ENCODE measurements at places on chromosomes 6 and 20. TPM values are rescaled to one million over a fixed set of nuclear protein-coding genes. Genes with fewer than 3 reads are reported as not detected.

- no peak for DNase-seq
Measured at GRCh38 chr6:108627692-108628550, 67.2 kb downstream of the FOXO3 start.

TBX18 gene
- 11.8 TPM for total RNA-seq

NFATC2 gene
- 8.8 TPM for total RNA-seq

RSPO3 gene
- 32.0 TPM for total RNA-seq

GRCh38 chr6:141326426-141326825 lies 806.3 kb upstream of the GJE1 start:
- no peak for DNase-seq

SLC13A3 gene
- 0.42 TPM for total RNA-seq

LINC00237 gene
- not detected for total RNA-seq

GPR63 gene
- 0.83 TPM for total RNA-seq

ENPP4 gene
- total RNA-seq, result 27.4 TPM

DNA sequence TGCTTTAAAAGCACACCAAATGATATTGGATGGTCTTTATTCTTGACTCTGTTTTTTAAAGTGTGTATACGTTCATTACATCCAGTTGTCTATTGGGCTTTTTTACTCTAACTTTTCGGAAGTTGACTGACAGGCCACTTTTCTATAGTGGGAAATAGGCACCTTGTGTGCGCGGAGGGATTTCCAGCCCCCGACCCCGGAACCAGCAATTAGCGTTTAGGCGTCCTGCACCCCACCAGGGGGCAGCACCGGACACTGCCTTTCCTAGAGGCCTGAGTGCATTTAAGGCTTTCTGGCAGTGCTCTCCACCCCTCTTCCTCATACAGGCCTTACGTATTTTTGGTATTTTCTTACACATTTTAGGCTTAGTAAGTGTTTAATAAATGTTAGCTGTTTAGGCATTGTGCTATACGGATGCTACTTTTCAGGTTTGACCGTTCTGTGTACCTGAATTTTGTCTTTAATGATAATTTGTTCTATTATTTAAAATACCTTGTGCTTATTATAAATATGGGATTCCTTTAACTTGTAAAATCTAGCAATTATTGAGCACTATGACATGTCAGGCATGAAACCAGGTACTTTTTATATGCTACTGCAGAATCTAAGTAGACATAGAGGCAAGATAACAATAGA lies 231.8 kb downstream of the BCKDHB start:
- DNase-seq, result no peak

DNA sequence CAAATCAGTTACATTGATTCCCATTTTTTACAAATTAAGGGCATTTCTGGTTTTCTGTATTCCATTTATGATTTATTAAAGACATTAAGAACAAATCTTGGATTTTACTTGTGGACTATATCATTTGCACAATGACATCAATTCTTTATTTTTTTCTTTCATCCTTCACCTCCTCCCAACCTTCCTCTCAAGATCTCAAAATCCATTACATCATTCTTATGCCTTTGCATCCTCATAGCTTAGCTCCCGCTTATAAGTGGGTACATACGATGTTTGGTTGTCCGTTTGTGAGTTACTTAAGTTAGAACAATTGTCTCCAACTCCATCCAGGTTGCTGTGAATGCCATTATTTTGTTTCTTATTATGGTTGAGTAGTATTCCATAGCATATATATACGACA lies 752.8 kb downstream of the CD109 start:
- DNase-seq, result no peak

CNBD2 gene
- total RNA-seq, result 5.1 TPM

DNA sequence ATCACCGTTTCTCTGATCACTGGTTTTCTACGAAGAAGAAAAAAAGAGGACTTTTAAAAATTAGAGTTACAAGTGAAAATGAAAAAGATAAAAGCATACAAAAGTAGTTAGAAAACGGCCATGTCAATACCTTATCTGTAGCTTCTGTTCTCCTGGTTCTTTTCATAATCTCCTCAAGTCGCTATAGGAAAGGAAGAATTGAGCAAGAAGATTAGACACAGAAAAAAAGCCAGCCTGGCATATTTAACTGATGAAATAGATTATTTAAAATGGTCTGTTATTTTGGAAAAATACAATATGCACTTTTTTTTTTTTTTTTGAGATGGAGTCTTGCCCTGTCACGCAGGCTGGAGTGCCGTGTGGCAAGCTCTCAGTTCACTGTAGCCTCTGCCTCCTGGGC lies 70.2 kb upstream of the BCLAF1 start:
- no peak for DNase-seq

DNA sequence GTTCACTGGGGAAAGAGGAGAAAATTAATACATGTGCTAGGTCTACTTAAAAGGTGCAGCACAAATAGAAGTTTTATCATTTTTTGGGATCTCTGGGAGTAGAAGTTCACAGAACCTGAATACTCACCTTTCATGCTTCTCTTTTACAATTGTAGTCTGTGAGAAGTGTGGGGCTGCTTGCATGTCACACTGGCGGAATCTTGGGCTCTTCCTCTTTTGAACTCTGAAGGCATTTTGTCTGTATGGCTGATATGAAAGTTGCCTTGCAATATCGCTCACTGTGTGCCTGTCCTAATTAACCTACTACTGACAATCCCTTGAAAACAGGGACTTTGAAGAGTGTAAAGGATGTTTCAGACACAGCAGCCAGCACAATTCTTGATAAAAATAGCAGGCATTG lies 65.9 kb upstream of the CLDN20 start:
- DNase-seq, result no peak

DNA sequence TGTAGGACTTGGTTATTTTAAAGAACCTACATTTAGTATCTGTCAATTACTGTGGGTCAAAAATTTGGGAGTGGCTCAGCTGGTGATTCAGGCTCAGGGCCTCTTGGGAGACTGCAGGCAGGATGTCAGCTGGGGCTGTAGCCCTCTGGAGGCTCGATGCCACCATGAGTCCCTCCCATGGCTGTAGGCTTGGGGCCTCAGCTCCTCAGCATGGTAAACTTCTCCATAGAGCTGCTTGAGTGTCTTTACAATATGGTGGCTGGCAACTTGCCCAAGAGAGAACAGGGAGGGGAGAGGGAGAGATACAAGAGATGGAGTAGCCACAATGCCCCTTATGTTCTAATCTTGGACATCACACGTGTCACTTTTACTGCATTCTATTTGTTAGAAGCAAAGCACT lies 470.4 kb downstream of the CDH26 start:
- peak; percentile 87 for DNase-seq

OPN5 gene
- not detected for total RNA-seq

DNA sequence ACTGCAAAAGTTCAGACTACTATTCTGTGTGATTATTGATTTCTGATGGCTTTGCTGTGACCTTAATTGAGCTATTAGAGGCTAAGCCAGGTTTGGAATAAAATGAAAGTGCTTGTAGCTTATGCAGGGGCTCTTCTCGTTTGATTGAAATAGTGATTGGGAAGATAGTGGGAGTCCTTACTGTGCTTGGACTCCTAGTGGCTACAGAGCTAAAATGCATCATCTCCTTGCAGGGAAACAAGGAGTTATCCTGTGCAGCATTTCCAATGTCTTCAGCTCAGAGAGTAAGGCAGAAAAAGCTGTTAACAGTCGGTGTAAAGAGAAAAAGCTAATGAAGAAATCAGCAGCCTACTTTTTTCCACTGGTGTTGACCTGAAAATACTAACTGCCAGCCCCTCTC lies 173.5 kb downstream of the SLC35F1 start:
- no peak for DNase-seq

DNA sequence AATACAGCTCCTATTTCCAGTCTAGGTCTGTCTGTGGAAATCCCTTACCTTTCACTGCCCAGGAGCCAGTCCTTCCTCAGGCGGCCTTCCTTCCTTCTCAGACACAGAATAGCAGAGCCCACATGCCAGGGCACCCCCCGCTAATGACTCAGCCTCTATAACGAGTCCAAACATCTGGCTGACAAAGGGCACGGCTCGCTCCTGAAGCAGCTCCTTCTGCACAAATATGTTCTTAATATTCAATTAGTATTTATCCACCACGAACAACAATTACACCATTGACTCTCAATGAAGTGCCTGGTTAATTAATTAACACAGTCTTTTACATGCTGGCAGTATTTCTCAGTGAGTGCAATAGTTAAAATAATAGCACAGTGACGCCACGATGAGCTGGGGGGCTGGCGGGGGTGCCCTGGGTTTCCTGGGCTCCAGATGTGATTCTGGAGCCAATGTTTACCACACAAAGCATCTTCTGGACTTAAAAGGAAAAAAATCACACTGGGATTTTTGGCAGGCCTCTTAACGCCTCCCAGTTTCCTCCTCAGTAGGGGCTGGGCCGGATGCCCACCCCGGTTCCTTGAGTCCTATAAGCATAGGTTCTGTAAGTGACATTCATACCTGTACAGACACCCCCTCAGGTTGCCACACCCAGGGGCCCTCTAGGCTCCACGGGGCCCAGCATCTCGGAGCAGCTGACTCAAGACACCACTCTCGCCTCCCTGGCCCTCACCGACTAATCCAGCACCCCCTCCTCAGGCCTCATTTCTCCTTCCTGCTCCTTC lies 158.6 kb upstream of the MLN start:
- DNase-seq, result no peak

CPNE1 gene
- 64.8 TPM for total RNA-seq

HTR1E gene
- total RNA-seq, result 0.19 TPM

DNA sequence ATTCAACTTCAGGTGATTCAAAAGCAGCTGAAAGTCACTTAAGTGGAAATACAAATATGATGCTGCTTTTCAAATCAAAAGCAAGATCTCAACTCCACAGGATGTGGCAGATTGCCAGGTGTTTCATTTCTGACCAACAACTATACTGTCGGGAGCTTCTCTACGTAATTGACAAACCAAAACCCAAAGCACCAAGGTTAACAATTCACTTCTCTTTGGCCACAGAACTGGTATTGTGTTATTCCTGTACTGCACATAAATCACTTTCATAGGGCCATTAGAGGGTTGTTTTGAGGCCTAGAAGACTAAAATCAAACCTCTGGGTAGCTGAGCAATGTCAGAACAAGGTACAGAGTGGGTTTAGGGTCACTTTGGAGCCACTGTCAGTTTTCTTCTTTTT lies 169.7 kb downstream of the HAO1 start:
- DNase-seq, result no peak

- DNase-seq, result no peak
Measured at GRCh38 chr6:120186080-120186479, 836.5 kb upstream of the MAN1A1 start.

TFAP2A gene
- total RNA-seq, result 1.3 TPM

- no peak for DNase-seq
Measured at GRCh38 chr20:9150679-9151078, 81.8 kb downstream of the PLCB4 start.

DNA sequence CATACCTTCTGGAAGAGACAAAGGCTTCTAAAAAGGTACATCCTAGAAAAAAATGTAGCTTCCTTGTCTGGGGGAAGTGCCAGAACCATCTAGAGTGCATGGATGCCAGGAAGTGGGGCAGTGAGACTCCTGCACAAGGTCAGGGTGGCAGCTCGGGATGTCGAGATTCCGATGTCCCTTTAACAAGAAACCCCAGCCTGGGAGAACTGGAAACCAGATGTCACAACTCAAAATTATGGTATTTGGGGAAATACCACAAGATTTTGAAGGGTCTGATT lies 168.4 kb downstream of the ZDHHC14 start:
- DNase-seq, result no peak

- no peak for DNase-seq
Measured at GRCh38 chr20:33475381-33476152, 14.3 kb upstream of the CBFA2T2 start.

UBE2V1 gene
- 104 TPM for total RNA-seq

- no peak for DNase-seq
Measured at GRCh38 chr6:15247500-15248450, 1.9 kb downstream of the JARID2 start.

VSTM2L gene
- 11.1 TPM for total RNA-seq

DNA sequence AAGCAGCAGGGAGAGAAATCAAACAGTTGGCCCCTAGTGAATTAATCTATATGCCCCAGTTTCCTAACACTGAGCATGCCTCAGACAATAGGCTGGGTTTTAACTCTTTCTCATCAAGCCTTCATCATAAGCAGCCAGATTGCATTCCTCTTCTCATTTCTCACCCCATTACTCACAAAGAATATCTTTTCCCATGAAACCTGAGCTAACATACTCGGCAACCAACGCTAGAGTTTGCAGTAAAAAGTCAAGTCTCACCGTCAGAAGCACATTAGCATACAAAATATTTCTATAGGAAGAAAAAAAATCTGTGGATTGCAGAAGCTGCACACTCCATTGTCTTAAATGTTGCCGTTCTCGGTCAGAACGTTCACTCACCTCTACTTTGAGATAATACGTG lies 429.9 kb upstream of the ARID1B start:
- DNase-seq, result peak; percentile 37

DNA sequence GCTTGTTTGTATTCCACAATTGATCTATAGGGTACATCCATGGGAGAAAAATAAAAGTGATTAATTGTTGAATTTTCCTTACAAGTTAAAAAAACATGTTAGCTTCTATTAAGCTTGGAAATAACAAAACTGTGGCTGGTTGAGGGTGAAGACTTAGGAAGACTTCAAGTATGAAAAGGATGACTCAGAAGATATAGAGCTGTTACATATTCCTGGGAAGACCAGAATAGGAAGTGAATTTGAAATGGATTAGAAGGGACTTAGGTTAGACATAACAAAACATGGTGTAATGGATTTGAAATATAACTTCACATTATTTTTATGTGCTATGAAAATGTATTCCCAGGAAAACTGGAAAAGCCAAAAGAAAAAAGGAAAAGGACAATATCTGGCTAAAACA lies 732.2 kb downstream of the HDGFL1 start:
- no peak for DNase-seq

DNA sequence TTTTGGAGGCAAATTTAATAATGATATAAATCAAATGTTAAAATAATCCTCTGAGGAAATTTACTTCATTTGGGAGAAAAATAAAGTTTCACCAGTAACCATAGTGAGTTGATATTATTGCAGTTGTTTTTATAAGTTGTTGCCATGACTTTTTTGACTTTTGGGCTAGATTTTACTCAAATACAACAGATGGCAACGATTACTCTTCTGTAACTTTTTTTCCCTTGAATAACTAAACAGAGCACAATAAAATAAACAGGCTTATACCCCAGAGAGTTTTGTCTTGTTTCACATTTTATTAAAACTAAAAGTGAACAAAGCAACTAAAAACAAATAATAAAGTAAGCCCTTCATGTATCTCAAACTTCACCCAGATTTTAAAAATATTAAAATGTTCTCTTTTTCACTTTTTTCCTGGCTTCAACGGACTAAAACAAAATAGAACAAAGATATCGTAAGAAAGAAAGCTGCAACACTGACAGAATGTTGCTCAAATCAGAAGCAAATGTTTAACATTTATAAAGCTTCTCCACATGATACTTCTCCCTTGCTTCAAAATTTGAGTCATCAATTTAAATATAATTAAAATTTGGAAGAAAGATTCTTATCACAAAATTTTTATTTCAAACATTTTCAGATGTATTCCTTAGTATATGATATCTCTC lies 42.5 kb upstream of the BMP5 start:
- DNase-seq, result no peak

JAG1 gene
- 30.7 TPM for total RNA-seq
